ENCODE measurements at places on chromosomes 3 and 15.
A peak's percentile ranks its signal among the peaks of the same experiment; 100 is the strongest.

- peak; percentile 64 for DNase-seq
Measured at GRCh38 chr15:33201491-33202231, 7.1 kb upstream of the FMN1 start.

DNA sequence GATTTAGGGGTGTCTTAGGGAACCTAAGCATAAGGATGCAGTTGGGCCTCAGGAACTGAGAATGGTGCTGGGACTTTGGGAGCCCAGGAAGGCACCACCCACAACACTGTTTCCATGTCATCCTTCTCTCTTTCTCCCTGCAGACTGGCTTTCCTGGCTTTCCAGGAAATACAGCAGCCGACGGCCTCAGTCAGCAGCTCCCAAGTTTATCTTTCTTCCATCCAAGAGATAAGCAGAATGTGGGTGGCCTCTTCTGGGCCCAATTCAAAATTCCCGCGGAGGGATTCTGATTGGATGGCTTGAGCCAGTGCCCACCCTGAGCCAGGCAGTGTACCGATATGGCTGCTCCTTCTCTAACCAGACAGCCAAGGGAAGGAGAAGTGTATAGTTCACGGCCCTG, 4.5 kb upstream of the CLN6 start:
- no peak for DNase-seq

GRCh38 chr15:73584699-73585420, 48.3 kb downstream of the NPTN start:
- DNase-seq = no peak

DNA sequence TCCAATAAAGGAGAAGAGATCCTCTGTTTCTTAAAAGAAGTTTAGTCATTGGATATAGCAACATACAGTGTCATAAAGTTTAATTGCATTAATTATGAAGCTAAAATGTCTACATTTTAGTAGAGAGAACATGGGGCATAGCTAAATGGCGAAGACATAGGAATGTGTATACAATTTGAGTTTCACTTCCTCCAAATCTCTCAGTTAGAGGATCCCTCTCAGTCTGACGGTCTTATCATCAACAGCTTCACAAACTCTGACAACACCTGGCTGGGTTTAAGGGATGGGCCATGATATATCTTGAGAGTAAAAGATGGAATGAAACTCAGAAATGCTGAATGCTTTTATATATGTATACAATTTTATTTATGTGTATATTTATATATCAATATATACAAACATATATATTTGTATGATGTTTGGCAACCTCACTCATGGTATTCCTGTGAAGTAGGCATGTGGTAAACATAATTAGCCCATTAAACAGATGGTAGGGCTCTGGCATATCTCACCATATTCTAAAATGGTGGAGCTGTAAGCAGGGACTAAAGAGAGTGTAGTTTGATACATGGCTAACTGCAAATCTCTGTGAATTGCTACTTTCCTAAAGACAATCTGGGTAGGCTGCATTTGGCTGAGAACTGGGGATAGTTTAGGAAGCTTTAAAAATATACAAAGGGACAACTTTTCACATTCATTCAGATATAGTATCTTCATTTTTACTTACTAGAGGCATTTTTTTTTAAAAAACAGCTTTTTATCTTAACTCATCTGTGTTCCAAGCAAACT, 111.6 kb downstream of the TIGIT start:
- no peak for DNase-seq

- DNase-seq = no peak
Measured at GRCh38 chr3:187966096-187966495, 187.9 kb upstream of the LPP start.

GRCh38 chr15:61888074-61888780, 172.0 kb downstream of the VPS13C start:
- DNase-seq = no peak

DNA sequence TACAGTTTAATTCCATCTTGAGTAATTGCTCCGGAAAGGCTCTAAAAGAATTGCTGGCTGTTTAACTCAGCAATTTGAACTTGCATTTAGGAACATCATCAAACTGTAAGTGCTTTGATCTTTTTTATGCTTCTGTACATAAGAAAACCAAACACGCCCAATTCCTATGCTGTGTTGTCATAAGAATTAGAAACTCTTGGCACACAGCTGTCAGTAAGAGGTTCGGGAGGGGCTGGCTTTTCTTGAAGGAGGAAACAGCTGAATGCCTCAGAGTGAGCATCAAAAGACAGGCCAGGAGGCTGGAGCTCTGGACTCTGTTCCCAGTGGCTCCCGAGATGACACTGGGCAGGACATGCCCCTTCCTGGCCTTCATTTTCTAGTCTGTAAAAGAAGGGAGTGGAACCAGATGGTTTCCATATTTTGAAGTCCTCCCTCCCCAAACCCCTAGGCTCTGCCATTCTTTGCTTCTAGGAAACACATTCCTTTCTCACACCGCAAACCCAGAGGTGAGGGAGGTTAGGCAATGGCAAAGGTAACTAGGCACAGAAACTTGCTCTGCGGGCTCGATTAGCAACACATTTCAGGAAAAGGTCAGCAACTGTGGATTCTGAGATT, 73.7 kb upstream of the DLG1 start:
- DNase-seq = peak; percentile 87

DNA sequence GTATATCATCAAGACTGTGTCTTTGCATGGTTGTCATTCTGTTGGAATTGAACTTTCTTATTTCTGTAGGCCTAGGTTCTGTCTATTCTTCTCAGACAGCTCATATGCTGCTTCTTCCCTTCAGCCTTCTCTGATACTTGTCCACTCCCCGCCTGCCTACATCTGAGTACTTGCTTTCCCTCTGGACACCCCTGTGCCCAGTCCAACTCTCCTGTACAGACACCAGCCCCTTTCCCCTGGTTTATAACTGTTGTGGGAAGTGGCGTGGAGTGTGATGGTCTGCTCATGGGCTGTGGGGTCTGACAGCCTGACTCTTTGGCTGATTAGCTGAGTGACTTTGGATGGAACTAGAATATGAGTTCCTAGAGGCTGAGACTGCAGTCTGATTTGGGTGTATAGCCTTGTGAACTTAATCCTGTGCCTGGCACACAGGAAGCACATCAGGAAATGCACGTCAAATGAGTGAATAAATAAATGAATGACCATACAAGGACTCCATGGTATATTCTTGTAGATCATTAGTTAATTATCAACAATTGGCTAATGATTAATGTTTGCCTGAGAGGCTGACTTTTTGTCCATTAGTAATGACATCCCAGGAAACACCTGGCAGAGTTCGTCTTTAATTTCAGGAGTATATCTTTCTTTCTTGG, 11.8 kb downstream of the CACNA1D start:
- DNase-seq = no peak

DNA sequence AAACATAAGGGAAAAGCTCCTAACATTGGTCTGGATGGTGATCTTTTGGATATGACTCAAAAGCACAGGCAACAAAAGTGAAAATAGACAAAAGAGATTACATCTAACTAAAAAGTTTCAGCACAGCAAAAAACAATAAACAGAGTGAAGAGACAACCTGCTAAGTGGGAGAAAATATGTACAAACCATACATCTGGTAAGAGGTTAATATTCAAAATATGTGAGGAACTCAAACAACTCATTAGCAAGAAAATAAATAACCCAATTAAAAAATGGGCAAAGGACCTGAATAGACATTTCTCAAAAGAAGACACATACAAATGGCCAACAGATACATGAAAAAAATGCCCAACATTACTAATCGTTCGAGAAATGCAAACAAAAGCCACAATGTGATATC, 19.0 kb upstream of the NR1I2 start:
- no peak for DNase-seq

- DNase-seq = no peak
Measured at GRCh38 chr3:160577093-160577492, 11.7 kb upstream of the KPNA4 start.

GRCh38 chr3:31307131-31307785, 225.5 kb upstream of the STT3B start:
- DNase-seq = peak; percentile 34

GRCh38 chr3:9061634-9062033, 98.4 kb upstream of the RAD18 start:
- DNase-seq = no peak

DNA sequence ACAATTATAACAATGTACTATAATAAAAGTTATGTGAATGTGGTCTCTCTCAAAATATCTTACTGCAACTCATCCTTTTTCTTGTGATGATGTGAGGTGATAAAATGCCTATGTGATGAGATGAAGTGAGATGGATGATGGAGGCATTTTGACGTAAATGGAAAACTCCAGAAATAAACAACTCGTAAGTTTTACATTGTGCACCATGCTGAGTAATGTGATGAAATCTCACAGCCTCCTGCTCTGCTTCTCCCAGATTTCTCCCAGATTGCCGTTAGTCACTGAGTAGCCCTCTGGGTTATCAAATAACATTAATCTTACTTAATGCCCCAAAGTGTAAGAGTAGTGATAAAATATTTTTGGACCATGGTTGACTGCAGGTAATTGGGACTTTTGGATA, 64.8 kb upstream of the SLCO2A1 start:
- DNase-seq = no peak

DNA sequence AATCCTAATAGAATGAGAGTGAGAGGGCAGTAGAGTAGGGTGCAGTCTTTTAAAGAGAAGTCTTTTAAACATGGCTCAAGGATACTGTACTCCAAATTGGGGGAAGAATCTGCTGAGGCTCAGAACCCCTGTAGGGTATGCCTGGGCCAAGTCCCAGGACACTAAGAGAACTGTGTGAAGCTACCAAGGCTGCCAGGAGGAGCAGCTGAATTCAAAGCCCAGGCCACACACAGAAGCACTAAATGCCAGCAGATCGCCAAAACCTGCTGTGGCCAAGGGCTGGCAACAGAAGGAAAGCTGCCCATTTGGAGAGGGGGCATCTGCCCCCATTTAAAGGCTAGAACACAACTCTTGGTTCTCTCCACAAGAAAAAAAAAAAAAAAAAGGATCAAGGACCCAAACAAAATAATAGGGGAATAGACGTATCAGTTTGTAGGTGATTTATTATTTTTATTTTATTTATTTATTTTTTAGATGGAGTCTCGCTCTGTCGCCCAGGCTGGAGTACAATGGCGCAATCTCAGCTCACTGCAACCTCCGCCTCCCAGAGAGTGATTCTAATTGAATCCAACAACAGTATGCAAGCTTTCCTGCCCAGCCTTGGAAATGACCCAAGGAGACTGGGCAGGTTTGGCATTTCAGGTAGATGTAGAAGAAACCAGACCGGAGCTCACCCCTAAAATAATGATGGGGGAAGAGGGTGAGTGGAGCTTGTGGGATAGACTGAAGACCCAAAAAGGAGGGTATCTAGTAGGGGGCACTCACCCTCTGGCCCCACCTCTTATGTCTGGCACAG, 279.0 kb upstream of the WNT5A start:
- no peak for DNase-seq

GRCh38 chr3:63613561-63613960, 38.9 kb upstream of the SNTN start:
- no peak for DNase-seq

GRCh38 chr15:65406424-65407000, 16.2 kb downstream of the IGDCC4 start:
- peak; percentile 36 for DNase-seq

DNA sequence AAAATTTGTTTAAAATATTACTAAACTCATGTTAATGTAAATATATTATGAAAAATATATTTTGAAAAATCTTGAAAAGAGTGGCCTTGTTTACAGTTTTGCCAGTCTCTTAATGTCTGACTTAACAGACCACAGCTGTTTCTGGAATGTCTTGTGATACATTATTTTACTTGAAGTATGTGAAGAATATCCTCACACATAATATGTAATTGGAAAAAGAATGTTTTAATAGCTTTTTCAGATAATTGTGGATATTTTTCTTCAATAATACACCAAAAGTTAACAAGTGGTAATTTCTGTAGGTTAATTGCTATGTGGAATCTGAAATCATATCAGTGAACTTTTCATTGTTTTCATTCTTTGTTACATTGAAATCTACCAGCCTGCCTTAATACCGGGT, 101.3 kb downstream of the UBE2E2 start:
- no peak for DNase-seq

GRCh38 chr15:35078221-35078915, 6.7 kb downstream of the NANOGP8 start:
- DNase-seq = peak; percentile 64

DNA sequence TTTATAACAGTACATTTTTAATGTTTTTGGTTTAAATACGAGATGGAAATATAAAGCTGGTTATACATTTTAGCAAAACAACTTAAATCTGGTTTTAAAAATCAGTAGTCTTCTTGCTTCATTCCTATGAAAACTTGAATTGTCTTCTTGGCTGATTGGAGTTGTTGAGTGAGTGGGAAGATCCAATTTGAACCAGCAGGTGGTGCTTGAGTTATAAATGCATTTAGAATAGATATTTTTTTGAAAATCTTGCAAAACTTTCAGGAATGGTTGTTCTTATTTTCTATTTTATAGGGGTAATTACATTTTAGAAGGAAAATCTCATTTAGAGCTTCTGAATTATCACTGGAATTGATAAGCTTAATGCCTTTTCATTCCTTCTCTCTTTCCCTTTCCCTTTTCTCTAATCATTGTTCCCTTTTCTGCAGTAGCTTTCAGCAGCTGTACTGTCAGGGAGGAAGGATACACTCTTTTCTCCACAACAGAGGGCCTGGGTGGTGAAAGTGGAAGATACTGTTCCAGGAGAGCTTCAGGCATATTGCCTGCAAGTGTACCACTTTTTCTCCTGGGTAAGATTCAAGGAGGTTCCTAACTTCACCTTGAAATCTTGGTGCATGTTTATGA, 335.6 kb downstream of the NLGN1 start:
- peak; percentile 65 for DNase-seq

DNA sequence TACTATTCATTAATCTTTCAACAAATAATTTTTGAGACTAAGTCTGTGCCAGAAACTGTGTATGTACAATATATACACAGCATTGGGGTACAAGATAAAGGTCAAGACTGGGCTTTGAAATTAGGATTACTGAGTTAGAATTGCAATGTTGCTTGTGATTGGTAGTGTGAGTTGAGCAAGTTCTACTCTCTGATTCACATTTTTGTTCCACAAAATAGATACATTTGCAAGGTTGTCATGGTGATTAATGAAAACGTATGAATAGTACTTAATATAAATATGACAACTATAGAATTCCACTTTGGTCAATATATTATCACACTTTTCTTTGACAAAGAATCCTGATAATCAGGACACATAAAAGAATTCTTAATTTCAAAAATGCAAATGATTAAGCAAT, 314.6 kb downstream of the GBE1 start:
- DNase-seq = no peak

DNA sequence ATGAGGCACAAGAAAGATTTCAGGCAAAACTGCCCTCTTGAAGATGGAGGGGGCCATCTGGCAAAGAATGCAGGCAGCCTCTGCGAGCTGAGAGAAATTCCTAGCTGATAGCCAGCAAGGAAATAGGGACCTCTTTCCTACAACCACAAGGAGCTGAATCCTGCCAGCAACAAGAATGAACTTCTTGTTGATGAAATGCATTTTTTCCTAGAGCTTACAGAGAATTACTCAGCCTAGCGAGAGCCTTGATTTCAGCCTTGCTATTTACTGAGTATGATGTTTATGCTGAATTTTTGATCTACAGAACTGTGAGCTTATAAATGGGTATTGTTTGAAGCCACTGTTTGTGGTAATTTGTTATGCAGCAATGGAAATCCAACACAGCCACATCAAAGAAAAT, 148.5 kb upstream of the NAALADL2 start:
- peak; percentile 0 for DNase-seq
